Iris pigment epithelial cell (primary cell): ENCODE measurements at places on chromosomes 3 and 15.

DNA sequence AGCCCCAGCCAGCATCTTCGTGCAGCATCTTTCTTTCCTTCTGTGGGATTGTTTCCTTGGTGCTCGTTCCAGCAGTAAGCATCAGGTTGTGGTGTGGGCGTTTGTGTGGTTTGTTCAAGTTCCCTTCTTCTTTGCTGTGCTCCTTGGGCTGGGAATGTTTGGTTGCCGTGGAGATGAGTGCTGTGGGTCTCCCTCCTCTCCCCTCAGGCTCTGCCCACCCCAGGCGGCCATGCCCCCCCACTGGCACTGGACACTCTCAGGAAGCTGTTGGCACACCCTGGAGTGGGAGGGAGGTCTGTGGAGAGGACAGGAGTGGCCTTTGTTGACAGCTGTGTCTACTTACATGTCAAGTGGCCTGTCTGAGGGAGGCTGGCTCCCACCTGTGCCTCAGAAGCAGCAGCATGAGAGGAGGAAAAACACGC is 46.5 kb upstream of the SACM1L start:
- DNase-seq, result peak; percentile 84

- peak; percentile 49 for DNase-seq
These were observed 51.2 kb downstream of the MFN1 start for GRCh38 chr3:179398574-179399231.

DNA sequence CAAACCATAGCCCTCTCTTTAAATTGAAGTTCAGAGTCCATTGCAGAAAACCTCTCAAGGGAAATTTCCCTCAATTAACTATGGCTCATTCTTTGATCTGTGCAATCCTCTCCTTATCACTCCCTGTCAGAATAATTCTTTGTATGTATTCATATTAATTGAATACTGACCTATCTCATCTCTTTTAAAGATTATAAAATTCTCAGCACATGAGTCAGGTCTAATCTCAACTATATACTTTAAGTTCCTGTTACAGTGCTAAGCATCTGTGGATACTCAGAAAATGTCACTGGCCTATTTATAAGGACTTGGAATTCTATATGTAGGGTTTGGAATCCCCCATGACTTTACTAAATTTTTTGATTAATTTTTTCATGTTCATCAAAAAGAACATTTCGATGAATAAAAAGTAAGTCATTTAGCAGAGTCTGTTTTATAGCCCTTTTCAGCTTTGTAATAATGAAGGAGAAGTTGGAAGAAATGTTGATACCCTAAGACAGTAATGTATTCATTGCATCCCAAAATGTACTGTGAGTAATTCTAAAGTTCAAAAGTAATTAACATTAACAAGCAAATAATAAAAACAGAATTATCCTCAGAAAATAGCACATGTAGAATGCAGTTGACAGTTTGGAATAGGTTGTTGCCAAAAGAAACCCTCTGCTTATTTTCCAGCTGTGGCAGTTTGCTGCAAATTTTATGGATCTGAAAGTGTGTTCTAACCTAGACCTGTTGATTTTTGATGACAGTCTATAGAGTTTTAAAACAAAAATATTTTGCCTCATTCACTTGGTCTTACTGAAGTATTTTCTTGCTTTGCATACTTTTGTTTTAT is 503.4 kb upstream of the CBLB start:
- DNase-seq, result peak; percentile 29

DNA sequence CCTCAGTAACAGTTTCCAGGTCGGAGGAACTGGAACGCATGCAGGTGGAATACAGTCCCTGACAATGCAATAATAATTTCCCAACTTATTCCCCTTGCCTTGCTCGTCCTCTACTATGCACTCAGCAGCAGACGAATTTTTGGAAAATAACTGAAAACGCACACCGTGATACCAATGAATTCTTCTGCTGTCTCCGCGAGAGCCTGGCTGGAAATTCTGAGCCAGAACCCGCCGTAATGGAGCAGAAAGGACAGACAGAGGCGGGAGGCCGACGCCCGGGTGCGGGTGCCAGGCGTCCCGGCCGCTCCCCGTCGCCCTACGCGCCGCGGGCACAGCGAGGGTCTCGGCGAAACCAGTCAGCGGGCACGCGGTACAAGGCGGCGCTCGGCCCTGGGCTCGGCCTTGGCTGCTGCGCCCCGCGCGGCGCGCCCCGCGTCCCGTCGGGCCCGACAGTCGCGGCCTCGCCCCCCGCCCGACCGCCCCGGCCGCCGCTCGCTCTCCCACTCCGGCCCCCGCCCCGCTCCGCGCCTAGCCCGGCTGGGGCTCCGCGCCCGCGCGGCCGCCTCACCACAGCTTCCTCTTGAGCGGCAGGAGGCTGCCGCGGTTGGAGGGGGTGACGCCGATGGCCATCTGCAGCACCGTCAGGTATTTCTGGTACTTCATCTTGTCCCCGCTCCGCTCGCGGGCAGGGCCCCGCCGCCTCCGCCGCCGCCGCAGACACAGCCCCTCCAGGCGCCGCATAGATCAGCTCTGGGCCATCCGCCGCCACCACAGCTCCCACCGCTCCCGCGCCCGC is 114.5 kb upstream of the GOLGA8J start:
- DNase-seq, result no peak

- DNase-seq, result no peak
These were observed 309.6 kb upstream of the TLE3 start for GRCh38 chr15:70407336-70407670.

DNA sequence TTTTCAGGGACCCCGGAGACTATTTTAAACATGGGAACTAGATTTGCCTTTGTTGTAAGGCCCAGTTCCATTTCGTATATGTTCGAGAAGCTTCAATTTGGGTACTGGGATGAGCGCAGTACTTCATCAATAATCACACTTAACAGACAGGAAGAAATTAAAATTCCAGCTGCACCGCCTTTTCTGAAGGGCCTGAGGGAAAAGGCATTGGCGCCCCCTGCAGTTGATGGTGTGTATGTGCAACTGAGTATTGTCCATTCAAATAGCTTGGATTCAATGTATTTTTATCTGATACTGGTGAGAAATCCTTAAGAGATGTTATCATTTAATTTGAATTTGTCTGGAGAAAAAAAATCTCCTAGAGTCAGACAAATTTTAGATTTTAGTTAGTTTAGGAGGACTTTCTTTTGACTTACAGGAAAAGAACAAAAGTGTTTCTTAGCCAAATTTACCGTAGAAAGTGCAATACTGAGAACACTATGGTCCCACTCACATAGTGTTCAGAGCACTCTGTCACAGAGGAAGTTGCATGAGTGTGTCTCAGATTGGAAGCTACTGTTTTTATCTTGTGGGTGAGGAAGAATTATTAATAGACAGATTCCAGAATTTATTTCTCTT is 5.4 kb upstream of the ALDH1A2 start:
- peak; percentile 57 for DNase-seq

- DNase-seq, result no peak
These were observed 9.3 kb upstream of the ISLR2 start for GRCh38 chr15:74121039-74121438.

GRCh38 chr3:61961900-61962299 is 400.5 kb downstream of the PTPRG start:
- no peak for DNase-seq

GRCh38 chr3:71183549-71183948 is 400.0 kb downstream of the FOXP1 start:
- DNase-seq, result no peak

DNA sequence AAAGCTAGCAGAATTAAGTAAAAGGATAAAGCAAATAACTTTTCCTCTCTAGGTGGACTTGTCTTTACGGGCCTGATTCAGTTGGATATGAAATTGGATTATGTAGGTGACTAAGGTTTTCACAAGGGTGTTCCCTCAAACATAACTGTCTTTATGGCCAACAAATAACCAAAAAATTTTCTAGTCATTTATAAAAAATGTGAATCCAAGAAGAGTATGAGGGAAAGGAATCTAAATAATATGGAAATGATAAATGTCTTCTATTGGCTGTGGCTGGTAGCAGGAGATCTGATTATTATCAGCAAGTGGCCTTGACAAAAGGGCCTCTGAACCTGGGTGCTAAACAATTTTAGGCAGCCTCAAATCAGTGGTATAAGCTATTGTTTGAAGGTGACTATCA is 594.0 kb upstream of the UBE2E2 start:
- no peak for DNase-seq

DNA sequence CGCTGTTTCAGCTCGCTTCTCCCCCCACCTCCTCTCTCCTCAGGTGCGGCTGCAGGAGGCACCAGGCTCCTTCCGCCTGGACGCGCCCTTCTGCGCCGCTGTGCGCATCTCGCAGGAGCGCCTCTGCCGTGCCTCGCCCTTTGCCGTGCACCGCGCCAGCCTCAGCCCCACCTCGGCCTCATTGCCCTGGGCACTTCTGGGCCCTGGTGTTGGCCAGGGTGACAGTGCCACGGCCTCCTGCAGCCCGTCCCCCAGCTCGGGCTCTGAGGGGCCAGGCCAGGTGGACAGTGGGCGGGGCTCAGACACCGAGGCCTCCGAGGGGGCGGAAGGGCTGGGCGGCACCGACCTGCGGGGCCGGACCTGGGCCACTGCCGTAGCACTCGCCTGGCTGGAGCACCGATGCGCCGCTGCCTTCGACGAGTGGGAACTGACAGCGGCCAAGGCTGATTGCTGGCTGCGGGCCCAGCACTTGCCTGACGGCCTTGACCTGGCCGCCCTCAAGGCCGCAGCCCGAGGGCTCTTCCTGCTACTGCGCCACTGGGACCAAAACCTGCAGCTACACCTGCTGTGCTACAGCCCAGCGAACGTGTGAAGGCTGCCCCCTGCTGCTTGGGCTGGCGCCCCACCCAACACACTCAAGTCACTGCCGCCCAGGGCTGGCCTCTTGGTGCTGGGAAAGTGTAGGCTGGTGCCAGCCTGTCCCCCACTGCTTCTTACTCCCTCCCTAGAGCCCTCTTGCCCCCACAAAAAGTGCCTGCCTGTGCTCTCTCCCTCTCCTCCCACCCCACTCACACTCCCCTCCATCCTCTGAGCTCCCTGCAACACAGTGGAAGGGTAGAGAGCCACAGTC is 7.1 kb downstream of the ALG3 start:
- no peak for DNase-seq

- no peak for DNase-seq
These were observed 71.6 kb upstream of the ACP3 start for GRCh38 chr3:132245552-132246142.

- peak; percentile 57 for DNase-seq
These were observed 326.6 kb downstream of the ARPP21 start for GRCh38 chr3:35965908-35966307.

DNA sequence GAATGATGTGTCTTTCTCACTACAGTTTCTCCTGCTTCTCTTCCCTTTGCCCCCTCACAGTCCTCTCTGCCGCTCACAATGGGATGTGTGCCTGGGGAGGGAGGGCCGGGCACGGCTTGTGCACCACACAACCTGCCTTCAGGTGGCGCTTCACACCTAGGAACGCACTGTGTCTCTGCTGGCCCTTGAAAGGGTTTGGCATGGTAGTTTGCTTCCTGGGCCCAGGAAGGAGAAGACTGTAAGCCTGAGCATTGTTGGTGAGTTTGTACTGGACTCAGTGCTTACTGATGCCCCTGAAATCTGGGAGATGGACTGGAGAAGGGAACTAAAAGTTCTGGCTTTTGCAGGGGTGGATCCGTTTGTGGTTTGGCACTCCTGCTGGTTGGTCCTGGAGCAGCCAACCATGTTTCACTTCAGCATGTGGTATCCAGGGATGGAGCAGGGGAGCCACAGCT is 9.2 kb downstream of the ALPK3 start:
- DNase-seq, result no peak

DNA sequence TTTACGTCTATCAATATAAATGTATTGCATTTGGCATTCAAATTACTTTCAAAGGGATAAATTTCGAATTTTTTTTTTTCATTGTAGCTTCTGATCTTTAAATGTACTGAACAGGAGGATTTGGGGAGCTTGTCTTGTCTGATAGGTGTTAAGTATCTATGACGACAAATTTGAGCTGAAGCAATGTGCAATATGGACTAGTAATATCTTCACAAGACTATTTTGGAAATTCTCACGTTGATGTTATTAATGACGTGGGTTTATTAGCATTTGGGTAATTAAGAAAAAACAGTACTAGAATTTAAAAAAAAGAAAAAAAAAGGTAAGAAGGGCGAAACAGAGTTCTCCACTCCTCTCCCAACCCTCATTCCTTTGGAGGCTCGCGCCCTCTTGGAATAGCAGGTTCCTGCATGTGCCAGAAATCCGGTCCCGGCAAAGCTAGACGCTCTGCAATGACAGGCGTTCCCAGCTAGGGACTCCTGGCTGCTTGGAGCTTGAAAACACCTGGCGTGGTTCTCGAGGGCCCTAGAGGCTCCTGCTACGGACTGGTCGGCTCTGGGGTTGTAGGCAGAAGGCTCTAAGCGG is 648 bp upstream of the P2RY1 start:
- no peak for DNase-seq

- no peak for DNase-seq
These were observed 126.8 kb downstream of the MITF start for GRCh38 chr3:69865925-69866679.

GRCh38 chr15:63462088-63462487 is 42.3 kb upstream of the USP3 start:
- DNase-seq, result peak; percentile 80

DNA sequence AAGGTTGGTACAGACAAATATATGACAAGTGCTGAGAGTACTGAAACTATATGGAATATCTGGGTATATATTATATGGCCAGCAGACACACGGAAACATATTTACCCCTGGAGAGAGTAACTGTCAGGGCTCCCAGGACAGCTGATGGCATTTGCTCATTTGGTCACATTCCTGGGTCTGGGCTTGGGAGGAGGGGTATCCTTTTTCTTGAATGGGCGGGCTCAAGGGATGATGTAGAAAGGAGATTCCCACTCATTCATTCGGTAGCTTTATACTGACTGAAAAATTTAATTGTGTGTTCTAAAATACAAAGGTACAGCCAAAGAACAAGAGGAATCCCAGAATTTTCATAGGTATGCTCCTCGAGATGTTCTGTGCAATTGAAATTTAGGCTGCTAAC is 131.0 kb downstream of the KCNAB1 start:
- DNase-seq, result no peak

- no peak for DNase-seq
These were observed 28.6 kb downstream of the IQSEC1 start for GRCh38 chr3:13044496-13045240.

- no peak for DNase-seq
These were observed 60.4 kb downstream of the UQCC5 start for GRCh38 chr3:52596658-52597265.
